ENCODE measurements at places on chromosomes 1 and 21.

- DNase-seq = peak; percentile 88
Observed at GRCh38 chr1:151993734-151994496, at the start of gene S100A10. Gene S100A10 (minus strand): TSS chr1:151993859. CDS start chr1:151986230, 7,629 bp downstream.

DNA sequence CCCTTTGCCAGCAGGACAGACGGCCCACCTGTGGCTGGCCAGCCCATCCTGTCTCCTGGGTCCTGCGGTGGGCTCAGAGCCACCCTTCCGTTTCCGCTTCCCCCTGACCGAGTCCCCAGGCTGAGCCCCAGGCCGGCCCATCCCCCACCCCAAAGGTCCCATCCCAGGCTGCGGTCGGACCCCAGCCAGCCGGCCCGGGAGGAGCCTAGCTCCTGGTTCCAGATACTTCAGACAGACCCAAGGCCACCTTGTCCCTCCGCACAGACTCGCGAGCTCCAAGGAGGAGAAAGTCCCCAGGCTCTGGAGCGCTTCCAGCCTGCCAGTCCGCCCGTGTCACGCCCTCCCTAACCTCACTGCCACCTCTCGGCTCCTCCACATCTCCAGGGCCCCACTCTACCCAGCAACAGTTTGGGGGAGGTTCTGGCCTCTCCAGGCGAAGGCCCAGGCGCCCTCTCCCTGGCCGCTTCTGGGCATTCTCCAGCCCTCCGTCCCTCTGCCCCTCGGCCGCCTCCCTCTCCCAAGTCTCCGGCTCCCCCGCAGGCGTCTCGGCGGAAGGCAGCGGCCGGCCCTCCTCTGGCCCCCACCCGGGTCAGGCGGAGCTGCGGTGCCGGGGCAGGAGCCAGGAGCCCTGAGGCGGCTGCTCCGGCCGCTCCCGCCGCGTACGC lies 835 bp downstream of the LRRN2 start:
- DNase-seq = peak; percentile 50

- no peak for DNase-seq
Observed at GRCh38 chr1:152461544-152461943, 47.5 kb upstream of the CRNN start.

GRCh38 chr1:15994081-15994480 lies 10.0 kb upstream of the SRARP start:
- no peak for DNase-seq

GRCh38 chr1:160489513-160490261 lies 33.4 kb downstream of the SLAMF6 start:
- no peak for DNase-seq

DNA sequence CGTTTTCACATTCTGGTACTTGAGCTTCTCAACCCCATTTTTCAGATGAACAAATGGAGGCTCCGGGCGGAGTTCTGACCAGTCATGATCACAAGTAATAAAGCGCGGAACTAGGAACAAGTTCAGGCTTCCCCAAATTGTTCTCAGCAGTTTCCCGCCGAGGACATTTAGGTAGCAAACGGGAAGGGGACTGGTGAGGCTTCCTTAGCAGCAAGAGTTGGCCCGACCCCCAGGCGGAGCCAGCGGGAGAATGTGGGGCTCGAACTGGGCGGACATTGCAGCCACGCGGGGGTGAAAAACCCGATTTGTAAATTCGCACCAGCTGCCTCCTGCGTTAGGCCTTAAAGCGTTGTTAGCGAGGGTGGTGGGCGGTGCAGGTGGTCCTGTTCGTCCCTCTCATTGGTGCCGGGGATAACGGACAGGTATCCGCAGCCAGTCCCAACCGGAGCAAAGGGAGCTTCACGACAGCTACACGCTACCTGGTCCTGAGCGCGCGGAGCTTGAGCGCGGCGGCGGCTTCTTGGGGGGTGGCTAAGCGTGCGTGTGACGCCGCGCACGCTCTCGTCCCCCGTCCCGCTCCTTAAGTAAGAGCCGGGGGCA lies 15.3 kb downstream of the SEMA6C start:
- DNase-seq = peak; percentile 90

DNA sequence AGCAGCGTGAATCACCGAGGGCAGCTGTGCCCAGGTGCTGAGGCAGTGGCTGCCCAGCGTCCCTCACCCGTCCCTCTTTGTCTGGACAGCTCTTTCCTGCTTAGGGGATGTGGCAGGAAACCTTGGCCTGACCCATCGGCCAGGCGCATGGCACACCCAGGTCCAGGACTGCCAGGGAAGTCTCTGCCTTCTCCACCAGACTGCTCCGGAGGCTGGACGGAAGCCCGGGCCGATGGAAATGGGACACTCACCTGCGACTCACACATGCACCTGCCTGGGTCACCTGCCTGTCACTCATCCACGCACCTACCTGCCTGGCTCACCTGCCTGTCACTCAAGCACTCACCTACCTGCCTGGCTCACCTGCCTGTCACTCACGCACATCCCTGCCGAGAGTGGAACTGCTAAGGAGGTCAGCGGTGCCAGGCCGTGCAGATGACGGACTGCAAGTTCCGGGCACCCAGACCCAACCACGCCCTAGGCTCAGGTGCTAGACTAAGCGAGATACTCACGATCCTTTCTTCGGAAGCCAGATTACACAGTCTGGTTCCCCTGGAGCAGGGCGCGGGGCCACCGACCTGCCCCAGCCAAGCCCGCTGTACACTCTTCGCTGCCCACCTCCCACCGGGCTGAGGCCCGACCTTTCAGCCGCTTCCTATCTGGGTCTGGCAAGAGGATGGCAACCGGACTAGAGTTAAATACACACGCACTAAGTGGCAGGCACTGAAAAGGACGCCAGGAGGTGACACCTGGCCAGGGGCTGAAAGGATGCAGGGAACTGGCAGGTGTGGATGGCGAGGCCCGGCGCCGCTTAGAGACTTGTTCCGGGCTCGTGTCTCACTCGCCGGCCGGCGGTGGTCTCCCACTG lies 1.1 kb downstream of the UBE2J2 start:
- DNase-seq = no peak

DNA sequence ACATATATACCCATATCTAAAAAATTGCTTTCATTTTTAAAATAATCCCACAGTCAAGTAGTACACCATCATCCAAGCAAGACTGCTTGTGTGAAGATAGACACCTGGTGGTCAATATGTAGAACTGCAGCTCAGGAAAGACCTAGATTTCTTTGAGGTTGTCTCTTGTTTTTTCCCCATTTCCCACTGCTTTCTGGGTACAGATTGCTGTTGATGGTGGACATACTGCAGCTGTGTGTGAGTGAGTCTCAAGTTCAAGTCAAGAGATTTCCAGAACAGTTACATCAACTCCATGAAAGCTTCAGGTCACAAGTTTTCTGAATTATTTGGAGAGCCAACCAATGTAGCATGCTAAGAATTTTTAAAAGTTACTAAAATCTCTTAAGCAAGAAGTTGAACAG lies 306.4 kb downstream of the DUSP10 start:
- no peak for DNase-seq

- no peak for DNase-seq
Observed at GRCh38 chr1:214422137-214422671, 129.2 kb downstream of the PTPN14 start.

DNA sequence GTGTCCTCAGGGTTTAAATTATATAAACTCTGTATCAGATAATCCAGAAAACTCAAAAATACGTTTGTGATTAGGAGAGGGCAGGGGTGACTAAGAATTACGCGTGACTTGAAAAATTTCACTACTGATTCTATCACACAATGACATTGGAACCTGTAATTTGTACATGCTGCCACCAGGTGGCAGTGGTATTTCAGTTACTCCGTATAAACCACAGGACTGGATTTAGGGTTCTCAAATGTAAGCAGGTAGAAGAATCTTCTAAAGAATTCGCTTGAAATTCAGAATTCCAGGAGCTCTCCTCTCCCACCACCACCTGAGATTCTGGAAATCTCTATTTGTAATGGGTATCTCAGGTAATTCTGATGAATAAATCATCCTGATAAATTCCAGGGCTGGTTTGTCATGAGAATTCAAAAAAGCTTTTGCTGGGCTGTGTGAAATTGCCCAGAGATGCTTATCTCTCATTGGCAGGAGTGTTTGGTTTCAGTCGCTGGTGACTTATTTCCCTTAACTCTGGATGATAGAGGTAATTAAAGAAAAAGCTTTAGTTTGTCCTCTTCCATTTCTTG lies 1.7 kb upstream of the KRTAP7-1 start:
- no peak for DNase-seq

- DNase-seq = no peak
Observed at GRCh38 chr1:46368791-46369190, 25.3 kb upstream of the FAAH start.

DNA sequence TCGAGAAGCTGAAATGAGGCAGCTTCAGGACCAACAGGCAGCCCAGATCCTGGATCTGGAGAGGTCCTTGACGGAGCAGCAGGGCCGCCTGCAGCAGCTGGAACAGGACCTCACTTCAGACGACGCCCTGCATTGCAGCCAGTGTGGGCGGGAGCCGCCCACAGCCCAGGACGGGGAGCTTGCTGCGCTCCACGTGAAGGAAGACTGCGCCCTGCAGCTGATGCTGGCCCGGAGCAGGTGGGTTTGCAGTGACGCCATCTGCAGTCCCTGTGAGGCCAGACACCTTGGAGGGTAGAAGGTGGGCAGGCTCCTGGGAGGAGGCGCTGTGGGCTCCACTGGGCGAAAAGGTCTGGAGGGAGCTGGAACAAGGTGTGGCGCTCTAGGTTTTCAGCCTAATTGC lies 39.7 kb downstream of the PCNT start:
- DNase-seq = no peak

GRCh38 chr1:226568975-226569741 lies 20.6 kb downstream of the STUM start:
- no peak for DNase-seq

DNA sequence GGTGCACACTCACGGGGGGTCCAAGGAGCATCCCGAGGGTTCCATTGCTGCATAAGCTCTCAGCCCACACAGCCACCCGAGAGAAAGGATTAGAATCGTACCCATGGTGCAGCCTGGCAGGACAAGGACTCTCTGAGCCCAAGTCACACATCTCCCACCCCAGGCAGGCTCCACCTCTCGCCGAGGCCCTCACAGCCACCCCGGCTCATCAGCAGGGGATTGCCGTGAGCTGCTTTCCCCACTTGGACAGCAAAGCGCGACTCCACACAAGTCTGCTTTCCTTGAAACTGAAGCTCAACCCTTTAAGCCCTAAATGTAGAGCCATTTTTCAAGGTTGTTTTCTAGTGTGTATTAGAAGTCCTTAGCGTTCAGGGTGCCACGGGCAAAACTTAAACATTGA lies 306.4 kb upstream of the VAMP3 start:
- no peak for DNase-seq

DNA sequence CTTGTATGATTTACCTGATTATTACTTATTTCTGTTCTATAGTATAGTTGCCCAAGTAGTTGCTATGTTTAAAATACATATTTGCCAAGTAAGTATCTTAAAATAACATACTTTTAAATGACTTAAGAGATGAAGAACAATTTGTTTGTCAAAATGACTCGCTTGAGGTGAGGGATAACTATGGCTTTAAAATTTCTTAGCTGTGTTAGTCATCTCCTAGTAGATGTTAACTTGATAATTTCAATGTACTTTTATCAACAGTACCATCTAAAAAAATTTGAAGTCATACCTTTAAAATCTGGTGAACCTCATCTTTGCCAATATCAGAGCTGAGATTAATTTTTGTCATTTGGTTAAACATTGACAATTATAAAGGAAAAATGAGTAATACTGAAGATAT lies 37.7 kb downstream of the ODR4 start:
- DNase-seq = no peak

- DNase-seq = peak; percentile 63
Observed at GRCh38 chr1:19484798-19485361, 459 bp downstream of the CAPZB start.

GRCh38 chr1:116820369-116820768 lies 66.1 kb downstream of the CD2 start:
- DNase-seq = no peak

DNA sequence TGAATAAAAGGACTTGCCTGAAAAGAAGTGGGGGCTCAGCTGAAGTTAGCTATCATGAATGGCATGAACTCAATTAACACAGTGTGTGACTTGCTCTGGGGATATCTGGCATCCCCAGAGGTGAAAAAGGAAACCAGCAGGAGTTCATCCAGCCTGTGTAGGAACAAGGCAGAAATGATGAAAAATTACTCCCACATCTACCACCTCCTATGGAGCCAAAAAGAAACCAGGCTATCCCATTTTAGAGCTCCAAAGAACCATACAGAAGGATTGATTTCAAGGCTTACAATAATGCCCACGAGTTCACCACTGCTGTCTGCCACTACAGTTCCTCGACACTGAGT lies 25.3 kb downstream of the TP53BP2 start:
- no peak for DNase-seq

DNA sequence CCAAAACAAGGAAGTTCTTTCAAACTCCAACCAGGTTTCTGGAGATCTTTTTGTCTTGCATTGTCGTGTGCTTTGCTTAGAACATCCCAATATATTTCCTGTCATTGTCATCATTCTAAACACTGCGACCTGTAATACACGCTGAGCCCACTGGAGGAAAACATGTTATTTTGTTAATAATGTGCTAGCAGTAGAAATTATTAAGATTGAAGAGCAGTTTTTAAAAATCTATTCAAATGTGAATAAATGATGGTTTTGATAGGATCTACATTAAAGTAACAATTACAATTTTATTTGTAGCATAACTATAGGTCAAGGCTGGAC lies 268.5 kb downstream of the PTPRC start:
- DNase-seq = no peak

DNA sequence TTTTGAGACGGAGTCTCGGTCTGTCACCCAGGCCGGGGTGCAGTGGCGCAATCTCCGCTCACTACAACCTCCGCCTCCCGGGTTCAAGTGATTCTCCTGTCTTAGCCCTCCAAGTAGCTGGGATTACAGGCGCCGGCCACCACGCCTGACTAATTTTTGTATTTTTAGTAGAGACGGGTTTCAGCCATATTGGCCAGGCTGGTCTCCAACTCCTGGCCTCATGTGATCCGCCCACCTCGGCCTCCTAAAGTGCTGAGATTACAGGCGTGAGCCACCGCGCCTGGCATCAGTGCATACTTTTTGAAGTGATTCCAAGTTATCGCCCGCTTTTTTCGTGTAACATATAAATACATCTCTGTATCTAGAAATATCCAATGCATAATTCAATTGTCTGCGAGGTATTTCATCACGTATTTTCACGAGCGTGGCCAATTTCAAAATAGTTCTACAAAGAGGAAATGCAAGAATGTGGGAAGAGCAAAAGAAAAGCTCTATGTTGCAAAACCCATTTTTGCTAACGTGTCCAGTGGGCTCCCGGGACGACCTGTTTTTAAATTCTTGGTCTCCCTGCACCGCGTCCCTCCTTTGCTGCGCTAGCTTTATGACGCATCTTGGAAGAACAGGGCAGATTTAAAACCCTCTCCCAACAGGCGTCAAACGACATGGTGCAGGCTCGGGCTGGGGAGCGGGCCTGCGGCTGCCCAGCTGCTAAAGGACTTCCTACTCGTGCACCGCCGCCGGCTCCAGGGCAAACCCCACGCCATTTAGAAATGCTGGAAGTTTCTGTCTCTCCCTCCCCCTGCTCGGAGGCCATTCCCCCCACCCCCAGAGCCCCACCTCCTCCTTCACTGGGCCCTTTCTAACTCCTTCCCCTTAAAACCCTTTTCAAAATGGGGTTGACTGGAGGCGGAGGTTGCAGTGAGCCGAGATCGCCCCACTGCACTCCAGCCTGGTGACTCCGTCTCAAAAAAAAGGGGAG lies 923 bp upstream of the IFNGR2 start:
- peak; percentile 83 for DNase-seq

GRCh38 chr1:161726473-161727255 lies 5.3 kb downstream of the FCRLB start:
- DNase-seq = peak; percentile 95

Data from right forelimb (tissue), 1 donor.